CD4-positive, alpha-beta T cell (primary cell): ENCODE measurements at places on chromosomes 11 and 22. TPM values are rescaled to one million over a fixed set of nuclear protein-coding genes. Genes with fewer than 3 reads are reported as not detected.

GRCh38 chr22:47543447-47543846 is 781.0 kb downstream of the TBC1D22A start:
- DNase-seq: no peak

DNA sequence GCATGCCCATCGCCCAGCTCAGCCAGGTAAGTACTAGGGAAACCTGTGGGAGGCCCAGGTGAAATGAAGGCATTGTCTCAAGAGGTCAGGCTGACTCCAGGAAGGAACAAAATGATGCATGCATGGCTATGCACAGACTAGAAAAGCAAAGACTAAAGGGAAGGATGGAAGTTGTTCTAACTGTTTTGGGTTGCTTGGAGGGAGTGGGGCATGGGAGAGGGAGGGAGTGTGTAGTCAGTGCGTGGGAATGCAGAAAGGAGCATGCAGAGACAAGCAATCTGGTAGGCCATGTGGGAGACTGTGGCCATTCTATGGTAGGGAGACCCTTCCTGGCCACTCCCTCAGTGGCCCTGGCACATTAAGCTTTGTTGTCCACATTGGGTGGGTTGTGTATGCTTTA is 2.9 kb downstream of the MICAL3 start:
- no peak for DNase-seq

DNA sequence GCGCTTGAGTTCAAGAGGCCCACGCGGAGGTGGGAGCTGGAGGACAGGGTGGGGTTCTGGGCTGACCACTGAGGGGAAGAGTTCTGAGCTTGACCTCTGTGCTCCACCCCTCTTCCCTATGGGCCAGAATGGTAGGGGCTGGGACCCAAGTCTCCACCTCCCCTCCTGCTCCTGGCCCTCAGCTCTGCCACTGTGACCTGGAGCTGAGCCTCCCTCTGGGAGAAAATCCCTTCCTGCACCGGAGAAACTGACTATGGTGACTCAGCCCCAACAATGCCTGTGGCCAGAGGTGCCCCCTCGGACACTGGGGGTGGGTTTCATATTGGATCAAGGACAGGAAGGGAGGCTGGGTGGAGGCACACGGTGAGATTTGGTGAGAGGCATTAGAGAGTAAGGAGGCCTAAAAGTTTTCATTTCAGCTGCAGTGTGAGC is 23.0 kb downstream of the RELT start:
- no peak for DNase-seq

- no peak for DNase-seq
Observed at GRCh38 chr22:22074634-22075381, 92.2 kb upstream of the TOP3B start.

- no peak for DNase-seq
Observed at GRCh38 chr11:75315439-75315805, 36.0 kb downstream of the ARRB1 start.

- DNase-seq: no peak
Observed at GRCh38 chr11:17713851-17714250, 5.5 kb upstream of the MYOD1 start.

GRCh38 chr22:32808038-32808445 is 6.5 kb downstream of the TIMP3 start:
- no peak for DNase-seq

DNA sequence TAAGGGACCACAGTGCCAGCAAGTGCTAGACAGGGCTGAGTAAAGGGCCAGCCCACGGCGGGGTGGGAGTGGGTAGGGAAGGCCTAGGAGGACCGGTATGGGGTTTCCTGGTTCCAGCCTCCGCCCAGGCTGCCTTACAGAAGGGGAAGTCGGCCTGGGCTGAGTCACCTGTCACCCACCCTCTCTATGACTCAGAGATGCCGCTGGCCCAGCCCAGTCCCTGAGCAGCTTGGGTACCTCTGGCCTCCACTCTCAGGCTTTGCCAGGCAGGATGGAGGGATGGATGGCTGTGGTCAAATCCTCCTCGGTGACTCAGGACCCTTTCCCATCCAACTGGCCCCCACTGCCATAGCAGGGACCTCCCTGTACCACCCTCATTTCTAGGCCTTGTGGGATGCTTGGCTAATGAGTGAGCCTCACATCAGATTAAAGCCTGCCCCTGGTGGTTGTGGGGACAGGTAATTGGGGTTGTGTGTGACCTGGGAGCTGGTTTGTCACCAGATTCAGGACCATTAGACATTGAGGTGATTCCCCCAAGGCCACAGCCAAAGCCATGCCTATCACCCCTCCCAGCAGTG is 13.9 kb downstream of the SLC35E4 start:
- DNase-seq: peak; percentile 54

The RAG1 gene
- total RNA-seq: 0.22 TPM

The C11orf87 gene
- not detected for total RNA-seq

The SLC2A11 gene
- 9.9 TPM for total RNA-seq

The HSPB2 gene
- not detected for total RNA-seq
